ENCODE measurements at places on chromosomes 2 and 18.

GRCh38 chr2:134120733-134121630, 132.9 kb upstream of the MGAT5 start:
- DNase-seq: peak; percentile 85

- DNase-seq: no peak
Observed at GRCh38 chr2:229695961-229696360, 18.4 kb downstream of the DNER start.

DNA sequence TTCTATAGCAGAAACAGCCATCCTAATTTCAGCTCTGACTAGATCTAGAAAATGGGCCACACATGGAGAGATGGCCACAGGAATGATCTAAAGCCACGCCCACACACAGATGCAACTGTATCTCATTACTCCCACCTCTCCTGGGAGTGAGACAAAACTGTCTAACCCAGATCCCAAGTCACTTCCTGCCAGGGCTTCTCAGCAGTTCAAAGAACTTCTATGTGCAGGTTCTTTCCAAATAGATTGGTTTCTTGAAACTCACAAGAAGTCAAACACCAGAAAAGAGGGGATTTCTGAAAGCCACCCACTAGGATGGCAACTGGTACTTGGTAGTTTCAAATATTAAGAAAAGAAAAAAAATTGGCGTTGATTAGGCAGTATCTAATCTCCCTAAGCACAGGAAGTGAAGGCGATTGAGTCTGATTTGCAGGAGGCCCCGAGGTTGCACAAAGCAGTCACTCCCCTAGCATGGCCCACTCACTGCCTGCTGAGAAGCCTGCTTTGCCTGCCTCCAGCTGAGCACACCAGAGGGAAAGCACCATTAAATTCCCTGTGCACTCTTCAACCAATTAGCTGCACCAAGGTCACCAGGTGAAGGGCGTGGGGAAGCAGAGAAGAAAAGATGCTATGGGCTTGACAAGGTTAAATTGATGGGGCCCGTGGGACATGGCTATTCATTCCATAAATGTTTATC, 51.1 kb downstream of the PAPOLG start:
- DNase-seq: no peak

GRCh38 chr2:178452870-178453269, 1.7 kb downstream of the PJVK start:
- DNase-seq: no peak

- DNase-seq: no peak
Observed at GRCh38 chr18:23020555-23021294, 87.6 kb downstream of the RBBP8 start.

DNA sequence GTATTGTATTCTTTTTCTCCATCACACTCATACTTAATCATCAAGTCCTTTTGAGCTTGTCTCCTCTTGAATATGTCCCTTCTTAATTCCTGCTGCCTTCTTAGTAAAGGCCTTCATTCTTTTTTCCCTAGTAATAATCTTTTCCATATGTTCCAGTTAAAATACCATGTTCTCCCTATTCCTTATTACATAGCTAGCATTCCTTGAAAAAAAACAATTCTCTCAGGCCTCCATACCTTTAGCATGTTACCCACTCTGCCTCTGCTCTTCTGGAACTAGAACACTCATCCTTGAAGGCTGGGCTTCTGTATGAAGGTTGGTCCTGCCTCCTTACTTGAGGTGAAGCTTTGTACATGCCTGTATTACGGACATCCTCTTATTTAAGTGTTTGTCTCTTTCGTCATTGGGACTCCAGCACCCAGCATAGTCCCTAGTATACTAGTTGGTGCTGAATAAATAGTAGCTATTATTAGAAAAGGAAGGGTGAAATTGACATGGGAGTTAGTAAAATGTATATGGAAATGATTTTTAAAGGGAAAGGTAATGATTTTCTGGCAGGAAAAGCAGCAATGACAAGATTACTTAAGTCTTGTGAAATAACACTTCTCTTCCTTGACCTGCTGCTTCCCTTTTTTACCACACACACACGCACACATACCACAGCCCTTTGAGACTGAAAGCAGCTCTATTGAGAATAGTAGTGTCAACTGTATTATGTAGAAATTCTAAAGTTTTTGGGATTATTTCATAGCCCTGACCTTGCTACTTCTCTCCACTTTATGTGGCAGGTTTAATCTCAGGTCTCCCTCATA, 45.6 kb downstream of the REL start:
- DNase-seq: no peak

DNA sequence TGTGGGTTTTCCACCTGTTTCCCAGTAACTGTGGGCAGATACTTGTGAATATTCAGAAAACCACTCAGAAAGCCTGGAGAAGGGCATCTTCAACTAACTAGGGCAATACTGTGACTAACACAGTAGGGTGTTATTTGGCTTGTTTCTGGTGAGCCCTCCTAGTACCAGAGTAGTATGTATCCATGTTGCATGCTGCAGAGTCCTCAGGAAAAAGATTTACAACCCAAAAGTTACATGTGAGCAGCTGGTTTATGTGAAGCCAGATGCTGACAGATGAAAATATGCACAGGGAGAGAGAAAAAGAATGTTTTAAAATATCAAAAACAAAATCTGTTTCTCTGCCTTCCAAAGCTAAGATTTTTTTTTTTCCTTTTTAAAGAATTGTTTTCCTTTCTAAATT, 333.2 kb upstream of the UBE2E3 start:
- no peak for DNase-seq

- DNase-seq: no peak
Observed at GRCh38 chr2:215476424-215476823, 40.6 kb upstream of the FN1 start.

DNA sequence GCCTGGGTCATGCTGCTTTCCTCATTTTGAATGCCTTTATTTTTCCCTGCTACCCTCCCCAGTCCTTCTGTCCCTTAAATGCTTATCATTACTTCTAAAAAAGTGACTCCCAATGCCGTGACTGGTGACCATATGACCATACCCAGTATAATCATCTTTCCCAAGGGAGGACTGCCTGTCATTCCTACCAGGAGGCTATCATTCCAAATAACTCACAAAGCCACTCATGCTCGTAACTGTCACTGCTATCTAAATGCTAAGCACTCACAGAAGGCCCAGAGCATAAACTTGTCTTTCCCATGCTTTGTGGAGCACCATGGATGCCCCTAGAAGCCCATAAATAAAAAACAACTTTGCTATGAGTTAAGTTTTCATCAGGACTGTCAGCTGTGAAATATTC, 38.7 kb upstream of the CREB1 start:
- no peak for DNase-seq

- no peak for DNase-seq
Observed at GRCh38 chr2:2466534-2466933, 135.5 kb upstream of the MYT1L start.

- no peak for DNase-seq
Observed at GRCh38 chr2:43174368-43174916, 52.0 kb downstream of the ZFP36L2 start.

DNA sequence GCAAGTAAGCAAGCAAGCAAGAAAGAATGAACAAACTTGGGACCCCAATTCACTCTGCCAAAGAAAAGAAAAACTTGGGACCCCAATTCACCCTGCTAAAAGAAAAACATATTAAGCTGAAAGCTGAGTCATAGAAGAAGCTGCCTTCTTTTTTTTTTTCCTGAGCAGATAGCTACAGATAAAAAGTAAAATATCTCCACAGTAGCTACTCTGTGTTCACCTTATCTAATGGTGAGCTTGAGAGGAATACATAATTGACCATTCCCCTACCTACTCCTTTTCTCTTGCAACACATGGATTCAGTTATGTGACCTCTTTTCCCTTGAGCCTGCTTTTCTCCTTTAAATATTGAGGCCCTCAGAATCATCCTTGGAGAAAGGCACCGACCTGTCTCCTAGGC, 63.0 kb downstream of the MCFD2 start:
- DNase-seq: no peak

- no peak for DNase-seq
Observed at GRCh38 chr2:58594762-58595161, 353.6 kb upstream of the FANCL start.

GRCh38 chr18:66005831-66006588, 255.2 kb downstream of the CDH7 start:
- DNase-seq: peak; percentile 37

- DNase-seq: no peak
Observed at GRCh38 chr2:26412091-26412673, 10.5 kb downstream of the DRC1 start.

DNA sequence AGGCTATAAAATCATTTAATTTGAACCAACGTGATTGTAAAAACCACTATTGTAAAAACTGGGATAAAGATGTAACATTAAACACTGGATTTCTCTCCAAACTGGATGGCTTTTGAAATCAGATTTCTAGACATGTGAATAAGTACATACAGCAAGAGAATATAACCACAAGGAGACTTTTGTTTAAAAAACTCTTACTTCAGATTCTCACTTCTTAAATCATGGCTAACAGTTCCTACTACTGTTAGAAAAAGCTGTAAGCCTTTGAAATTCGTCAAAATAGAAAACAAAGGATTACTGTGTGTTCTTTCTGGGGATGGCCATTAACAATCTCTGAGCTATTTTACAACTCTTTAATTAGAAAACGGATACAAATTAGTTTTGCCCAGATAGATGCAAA, 39.4 kb upstream of the SH3BP4 start:
- DNase-seq: no peak

- DNase-seq: no peak
Observed at GRCh38 chr2:31140151-31140550, 1.9 kb upstream of the GALNT14 start.

DNA sequence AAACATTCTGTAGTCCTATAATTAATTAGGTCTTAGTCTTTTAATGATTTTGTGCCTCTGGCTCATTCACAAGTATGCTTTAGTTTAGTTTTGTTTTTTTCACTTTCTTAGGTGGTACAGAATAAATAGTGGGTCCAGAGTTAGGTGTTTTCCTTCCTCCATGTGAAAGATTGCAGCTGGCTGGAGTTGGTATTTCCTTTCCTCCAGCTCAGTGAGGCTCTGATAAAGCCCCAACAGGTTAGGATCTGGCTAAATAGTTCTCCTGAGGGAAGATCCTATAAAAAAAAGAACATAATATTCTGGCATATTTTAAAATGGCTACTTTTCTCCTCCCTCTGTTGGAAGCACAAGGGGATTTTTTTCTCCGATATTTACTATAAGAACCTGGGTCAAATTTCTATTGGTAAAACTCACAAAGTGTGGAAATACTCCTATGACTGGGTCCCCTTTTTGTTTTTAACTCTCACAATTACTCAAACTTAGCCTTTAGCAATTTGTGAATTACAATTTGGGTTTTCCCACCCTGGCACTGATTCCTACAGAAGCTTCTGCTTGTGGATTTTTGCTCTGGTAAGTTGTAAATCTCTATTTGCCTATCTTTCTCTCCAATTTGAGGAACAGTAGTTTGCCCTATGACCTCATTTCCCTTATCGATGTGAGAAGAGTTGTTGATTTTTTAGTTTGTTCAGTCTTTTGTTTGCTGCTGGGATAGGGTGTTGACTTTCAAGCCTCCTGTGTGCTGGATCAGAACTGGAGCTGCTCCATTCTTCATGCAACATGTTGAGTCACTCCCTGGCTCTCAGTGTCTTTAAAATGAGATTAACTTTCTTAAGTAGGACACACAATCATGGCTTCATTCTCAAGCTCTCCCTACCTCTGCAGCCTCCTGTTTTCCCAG, 500.9 kb downstream of the RNF144A start:
- no peak for DNase-seq

DNA sequence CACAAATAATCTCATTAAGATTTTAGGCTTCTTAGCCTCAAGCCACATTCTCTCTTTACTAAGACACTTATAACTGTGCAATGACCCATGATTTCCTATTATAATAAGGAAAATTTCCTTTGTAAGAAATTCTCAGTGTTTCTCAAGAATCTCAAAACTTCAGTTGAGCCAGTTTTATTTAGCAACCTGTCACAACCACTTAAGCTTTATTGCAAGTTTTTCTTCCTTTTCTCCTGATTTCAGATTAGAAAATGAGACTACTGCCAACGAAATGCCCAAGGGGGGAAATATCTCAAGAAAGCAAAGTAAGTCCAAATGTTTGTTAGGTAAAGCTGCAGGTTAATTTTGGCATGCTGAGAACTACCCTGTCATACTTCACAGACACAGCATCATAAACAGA, 178.5 kb downstream of the THADA start:
- no peak for DNase-seq

DNA sequence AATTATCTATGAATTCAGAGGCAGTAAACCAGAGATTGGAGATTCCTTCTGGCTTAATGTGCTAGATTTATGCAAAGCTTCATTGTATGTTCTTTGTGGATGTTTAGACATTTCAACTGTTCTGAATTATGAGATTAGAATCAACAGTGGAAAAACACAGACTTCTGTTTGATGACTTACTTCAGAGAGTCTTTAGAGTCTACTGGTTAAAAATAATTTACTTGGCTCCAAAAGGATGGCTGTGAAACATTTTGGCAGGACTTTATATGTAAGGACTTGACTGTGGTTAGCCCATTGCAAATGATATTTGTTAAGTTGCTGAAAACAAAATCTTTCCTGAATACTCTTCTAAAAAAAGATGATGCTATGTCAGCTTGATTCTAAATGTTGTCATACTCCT, 25.5 kb upstream of the LRRC30 start:
- no peak for DNase-seq

DNA sequence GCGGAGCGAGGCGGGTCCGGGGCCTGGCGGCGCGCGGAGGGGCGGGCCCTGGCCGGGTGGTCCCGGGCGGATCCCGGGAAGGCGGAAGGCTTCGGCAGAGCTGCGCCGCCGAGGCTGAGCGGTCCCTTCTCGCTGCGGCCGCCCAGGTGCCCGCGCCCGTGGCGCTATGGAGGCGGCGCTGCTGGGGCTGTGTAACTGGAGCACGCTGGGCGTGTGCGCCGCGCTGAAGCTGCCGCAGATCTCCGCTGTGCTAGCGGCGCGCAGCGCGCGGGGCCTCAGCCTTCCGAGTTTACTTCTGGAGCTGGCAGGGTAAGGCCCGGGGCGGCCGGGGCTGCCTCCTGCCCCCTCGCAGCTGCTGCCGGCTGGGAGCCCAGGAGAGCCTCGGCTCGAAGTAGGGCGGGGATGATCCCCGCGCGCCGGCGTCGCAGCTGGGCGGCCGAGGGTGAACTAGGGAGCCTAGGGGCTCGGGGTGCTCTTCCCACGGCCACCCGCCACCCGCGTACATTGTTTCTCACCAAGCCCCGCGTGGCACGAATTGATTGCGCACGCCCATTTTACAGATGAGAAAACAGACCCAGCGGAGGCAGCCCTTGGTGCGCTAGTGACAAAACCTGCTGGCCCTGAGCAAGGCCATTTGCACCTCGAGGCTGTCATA, at the start of gene SLC66A3:
SLC66A3 (plus strand) TSS at position 87 of the 655 bp plus-strand sequence; CDS start at position 167, 80 bp downstream.
- no peak for DNase-seq

GRCh38 chr18:34086370-34086769, 138.3 kb downstream of the NOL4 start:
- no peak for DNase-seq

- no peak for DNase-seq
Observed at GRCh38 chr2:3185256-3185655, 192.4 kb downstream of the EIPR1 start.

DNA sequence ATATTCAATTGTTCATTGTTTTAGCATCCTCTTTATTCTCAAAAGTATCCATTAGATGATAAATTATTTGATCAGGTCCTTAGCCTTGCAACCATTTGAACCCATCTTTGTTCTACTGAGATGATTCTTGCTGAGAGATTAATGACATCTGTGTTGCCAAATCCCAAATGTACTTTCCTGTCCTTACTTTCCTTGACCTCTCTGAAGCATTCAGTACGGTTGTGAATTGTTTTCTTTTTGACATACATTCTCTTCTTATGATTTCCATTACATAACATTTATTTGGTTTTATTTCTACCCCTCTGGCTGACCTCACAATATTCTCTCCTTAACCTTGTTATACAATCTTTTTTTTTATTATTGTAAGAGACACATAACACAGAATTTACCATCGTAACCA, 1058.6 kb upstream of the CNTNAP5 start:
- no peak for DNase-seq
